ENCODE measurements at places on chromosomes 4 and X.

DNA sequence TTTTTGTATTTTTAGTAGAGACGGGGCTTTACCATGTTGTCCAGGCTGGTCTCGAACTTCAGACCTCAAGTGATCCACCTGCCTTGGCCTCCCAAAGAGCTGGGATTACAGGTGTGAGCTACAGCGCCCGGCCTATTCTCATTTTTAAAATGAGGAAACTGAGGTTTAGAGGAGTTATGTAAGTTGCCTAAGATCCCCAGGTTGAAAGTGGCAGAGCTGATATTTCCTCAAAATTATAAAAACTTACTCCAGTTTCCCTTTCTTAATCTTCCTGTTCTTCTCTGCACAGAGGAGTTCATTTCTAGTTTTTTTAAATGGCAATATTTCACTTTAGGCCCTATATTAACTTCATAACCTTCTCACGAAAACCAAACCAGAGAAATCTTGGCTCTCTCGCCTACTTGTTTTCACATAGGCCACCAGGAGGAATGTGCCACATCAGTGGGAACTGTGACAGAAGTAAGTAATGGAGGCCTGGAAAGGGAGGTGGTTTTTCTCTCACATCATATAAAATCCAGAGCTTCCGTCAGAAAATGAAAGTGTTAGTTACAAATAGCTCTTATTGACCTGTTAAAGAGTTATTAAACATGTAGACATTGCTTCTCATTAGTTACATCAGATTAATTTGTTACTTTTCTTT, 16.1 kb upstream of the RS1 start:
- no peak for DNase-seq

DNA sequence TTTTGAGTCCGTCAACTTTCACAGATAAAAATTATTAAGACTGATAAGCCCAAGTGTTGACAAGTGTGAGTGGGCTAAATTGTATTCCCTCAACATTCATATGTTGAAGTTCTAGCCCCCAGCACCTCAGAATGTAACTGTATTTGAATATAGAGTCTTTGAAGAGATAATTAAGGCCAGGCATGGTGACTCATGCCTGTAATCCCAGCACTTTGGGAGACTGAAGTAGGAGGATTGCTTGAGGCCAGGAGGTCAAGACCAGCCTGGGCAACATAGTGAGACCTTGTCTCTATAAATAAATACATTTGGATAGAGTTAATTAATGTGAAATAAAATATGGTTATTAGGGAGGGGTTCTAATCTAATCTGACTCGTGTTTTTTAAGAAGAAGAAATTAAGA, 29.7 kb upstream of the SLC25A4 start:
- no peak for DNase-seq

- no peak for DNase-seq
These were observed 9.4 kb downstream of the TASL start for GRCh38 chrX:30568136-30568535.

DNA sequence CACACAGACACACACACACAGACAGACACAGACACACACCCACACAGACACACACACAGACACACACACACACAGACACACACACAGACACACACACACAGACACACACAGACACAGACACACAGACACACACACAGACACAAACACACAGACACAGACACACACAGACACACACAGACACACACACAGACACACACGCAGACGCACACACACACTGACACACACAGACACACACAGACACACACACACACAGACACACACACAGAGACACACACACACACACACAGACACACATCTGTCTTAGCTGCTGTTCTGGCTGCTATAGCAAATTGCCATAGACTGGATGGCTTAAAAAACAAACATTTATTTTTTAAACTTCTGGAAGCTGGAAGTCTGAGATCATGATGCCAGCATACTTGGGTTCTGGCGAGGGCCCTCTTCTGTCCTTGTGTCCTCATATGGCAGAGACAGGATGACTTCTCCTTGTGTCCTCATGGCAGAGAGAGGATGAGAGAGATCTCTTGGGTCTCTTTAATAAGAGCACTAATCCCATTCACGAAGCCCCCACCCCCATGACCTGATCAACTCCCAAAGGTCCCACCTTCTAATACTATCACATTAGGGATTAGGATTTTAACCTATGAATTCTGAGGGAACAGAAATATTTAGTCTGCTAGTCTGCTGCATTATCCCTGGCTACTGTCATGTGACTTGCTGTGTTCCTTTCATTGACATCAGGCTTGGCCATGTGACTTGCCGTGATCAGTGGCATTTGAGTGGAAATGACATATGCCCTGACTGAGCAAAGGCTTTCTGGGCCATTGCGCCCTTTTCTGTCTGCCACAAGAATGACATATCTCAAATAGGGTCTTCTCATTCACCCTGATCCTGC, 32.7 kb upstream of the RASGEF1B start:
- no peak for DNase-seq

DNA sequence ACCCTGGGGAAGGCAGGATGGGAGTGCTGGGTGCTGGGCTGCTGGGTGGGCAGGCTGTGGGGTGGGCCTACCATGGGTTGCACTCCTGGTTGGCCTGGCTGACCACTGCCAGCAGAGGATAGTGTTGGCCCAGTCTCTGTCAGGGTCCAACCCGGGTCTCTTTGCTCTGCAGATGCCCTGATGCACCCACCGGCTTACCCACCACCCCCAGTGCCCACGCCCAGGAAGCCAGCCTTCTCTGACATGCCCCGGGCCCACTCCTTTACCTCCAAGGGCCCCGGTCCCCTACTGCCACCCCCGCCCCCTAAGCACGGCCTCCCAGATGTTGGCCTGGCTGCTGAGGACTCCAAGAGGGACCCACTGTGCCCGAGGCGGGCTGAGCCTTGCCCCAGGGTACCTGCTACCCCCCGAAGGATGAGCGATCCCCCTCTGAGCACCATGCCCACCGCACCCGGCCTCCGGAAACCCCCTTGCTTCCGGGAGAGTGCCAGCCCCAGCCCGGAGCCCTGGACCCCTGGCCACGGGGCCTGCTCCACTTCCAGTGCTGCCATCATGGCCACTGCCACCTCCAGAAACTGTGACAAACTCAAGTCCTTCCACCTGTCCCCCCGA, 14.2 kb upstream of the ADD1 start:
- DNase-seq, result no peak

GRCh38 chr4:107837317-107837716, 12.6 kb downstream of the SGMS2 start:
- no peak for DNase-seq

DNA sequence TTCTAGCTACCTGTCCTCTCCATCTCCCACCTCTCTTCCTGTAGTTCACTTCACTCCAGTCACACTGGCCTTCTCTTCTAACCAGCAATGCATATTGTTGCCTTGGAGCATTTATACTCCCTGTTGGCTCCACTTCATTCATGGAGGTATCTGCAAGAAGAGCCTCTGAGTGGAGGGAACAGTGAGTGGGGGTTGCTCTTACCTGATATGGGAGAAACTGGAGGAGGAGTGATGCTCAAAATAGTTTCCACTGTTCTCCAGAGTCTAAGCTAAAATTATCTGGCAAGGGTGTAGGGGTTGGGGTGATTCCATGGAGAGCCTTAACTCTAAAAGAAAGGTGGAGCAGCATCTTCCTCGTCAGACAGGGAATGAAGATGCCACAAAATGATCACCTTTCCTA, 28.9 kb upstream of the DDX53 start:
- no peak for DNase-seq

GRCh38 chrX:100587861-100588260, 3.1 kb downstream of the TNMD start:
- no peak for DNase-seq

DNA sequence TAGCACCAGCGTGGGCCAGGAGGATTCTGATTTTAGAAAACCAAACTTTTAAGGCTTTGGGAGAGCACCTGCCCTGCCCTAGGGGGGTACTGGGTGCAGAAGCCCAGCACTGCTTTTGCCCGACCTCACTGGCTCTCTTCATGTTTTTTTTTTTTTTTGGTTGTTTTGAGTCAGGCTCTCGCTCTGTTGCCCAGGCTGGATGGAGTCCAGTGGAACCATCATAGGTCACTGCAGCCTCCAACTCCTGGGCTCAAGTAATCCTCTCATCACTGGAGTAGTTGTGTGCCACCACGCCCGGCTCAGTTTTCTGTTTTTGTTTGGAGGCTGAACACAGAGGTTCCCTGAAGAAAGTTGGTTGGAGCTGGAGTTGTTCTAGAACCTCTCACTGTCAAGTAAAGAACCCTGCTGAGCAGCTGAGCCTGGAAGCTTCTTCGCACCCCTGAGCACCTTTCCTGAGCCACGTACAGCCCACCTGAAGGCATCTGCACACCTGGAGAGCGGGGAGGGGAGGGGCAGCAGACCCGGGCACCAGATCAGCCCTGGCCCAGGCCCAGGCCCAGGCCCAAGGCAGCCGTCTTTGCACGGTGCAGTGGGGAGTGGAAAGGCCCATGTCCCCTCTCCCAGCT, 49.5 kb downstream of the SHROOM2 start:
- DNase-seq, result no peak

- no peak for DNase-seq
These were observed 31.4 kb upstream of the RELL1 start for GRCh38 chr4:37717576-37717975.

GRCh38 chrX:69185141-69185540, 19.9 kb upstream of the PJA1 start:
- DNase-seq, result no peak

GRCh38 chr4:25178838-25179261, 18.6 kb upstream of the SEPSECS start:
- DNase-seq, result peak; percentile 42

DNA sequence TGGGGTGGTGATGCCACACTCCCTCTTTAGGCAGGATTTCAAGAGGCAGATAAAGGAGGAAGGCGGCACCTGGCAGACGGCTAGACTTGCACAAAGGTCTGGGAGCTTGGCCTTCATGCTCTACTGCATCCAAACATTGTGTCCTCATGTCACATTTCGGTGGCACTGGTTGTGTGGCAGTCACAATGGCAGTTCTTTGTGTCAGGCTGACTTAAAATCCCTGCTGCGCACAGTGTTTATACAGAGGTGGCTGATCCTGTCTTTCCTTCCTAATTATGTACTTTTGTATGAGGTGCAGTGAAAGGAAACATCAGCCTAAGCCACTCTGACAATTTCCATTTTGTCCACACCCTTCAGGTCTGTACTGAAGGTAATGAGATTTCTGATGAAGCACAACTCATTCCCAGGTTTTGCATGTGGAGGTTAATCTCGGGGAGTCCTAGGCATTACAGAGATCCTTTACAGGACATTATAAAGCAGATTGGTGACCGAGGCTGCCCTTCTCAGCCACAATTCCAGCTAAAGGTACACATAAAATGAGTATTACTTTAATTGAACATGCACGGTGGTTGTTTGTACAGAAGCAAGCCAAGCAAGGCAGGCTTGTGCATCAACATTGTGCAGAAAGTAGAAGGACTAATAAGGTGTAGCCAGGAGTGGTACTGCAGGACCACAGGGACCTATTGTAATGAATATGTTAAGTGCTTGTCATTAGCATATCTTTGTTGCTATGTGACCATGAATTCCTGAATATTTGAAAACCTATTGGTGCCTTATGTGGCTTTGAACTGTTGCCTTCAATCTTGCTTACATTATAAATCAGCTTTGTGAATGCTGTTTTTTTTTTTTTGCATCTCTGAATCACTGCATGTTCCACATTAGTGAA, 147.6 kb downstream of the STK32B start:
- DNase-seq, result no peak

DNA sequence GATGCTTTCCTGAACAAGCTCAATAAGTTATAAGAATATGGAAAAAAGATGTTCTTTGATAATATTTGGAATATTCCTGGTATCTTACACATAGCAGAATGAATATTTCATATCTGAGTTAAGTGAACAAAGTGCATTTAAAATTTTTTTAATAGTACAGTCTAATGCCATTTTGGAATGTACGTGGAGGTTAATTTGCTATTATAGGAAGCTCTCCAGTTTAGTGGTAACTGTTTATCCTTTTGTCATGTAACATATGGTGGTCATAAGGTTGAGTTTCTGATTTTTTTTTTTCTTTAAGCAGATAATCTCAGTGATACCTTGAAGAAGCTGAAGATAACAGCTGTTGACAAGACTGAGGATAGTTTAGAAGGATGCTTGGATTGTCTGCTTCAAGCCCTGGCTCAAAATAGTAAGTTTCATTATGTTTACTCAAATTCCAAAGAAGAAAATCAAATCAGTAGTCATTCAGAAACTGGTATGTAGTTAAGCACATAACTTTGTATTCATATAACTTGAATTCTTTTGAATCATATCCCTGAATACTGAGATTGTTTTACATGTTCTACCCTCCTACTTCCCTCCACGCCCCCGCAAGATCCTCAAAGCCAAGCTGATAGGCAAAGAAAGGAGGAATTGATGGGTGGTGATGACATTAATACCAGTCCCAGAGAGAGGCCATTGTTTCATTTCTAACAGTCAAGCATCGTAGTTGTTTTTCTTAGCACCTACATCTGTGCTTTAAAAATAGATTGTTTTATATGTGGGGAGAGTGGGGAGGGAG, 32.1 kb downstream of the RAP1GDS1 start:
- DNase-seq, result no peak

DNA sequence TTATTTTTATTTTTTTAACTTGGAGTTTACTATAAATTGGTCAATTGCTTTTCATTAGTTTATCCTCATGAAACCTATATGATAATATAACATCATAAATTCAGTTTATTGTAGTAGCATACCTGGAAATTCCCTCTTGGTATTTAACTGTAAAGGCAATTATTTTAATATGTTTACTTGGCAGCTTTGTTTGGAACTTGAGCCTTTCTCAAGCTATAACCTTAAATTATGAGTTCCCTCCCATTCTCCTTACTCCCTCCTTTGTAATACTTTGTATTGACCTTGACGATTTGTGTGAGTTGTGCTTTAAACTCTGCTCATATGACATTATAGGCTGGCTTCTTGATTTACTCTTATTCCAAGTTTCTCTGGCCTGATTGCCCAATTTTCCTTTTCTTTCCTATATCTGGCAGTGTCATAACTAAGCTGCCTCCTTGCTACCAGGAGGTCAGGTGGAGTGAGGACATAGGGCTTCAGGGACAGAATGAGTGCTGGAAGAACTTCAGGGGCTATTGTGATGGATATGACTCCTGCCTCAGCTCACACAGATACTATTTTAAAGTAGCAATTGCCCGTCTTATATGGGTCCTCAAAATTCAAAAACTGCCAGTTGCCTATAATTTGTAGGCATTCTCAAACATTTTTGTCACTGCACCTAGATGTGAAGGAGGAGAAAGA, 77.7 kb downstream of the RAP1GDS1 start:
- no peak for DNase-seq

DNA sequence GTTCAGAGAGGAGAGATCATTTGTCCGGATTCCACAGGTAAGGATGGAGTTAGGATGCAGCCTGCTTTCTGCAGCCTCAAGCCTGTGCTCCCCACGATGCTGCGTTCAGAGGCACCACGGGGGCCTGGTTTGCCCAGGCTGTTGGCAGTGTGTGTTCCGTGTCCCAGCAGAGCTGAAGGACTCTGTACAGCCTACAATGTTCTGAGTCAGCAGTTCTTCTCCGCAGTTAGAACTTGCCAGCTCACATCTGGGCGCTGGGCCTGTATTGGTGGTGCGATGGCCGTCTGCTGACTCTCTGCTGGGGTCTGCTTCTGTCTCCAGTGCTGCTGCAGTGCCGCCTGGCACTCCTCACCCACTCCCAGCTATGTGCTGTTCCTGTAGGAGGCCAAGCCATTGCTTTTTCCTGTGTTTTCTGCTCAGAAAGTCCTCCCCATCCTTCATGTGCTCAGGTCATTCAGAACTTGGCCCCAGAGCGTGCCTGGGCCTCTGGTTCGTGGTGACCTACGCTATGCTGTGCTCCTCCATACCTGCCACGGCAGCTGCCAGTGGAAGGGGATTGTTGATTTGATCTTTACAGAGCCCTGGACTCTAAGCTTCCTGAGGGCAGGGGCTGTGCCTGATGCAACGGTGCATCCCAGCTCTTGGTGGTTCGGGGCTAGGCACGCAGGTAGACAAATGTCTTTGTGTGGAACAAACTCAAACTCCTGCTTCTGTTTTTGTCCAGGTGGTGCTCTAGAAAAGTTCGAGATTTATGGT, 42.6 kb upstream of the TADA2B start:
- no peak for DNase-seq

Measured in stimulated activated naive CD4-positive, alpha-beta T cell (primary cell).